Activated CD4-positive, CD25-positive, alpha-beta regulatory T cell (primary cell): ENCODE measurements at places on chromosomes 3 and 15.

DNA sequence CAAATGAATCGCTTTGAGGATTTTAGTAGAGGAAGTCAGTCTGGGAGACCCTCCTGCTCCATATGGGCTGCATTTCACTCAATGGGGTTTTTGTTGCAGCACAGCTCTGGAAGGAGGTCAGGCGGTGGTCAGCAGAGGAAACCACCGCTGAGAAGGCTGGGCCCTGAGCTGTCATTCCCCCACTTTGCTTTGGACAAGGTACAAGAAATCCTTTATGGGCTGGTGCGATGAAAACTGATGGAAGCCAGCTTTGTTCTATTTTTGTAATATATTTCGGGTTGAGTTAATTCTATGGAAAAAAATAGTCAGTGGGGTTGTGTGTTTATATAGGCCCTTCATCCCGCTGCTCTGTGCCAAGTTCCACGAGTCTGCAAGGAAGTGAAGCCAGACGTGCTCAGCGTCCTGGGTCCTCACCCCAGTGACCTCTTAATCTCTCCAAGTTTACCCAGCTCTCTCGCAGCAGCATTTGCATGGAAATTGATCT, 157.1 kb upstream of the TMC3 start:
- no peak for DNase-seq

DNA sequence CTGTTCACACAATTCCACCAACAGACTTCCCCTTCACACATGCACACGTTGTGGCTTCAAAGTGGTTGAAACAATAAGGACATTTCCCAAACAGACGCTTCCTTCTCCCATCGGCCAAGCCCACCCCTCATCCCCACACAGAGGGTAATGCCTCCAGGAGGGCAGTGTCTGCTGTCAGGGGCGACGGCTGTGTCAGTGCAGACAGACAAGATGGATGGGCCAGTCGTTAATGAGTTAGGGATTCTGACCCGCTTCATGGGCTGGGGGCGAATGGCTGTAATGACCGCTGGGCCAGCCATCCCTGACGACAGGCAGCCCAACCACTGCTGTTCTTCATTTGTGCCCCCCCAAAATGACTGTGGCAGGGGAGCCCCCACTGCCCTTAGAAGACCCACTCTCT, 20.2 kb upstream of the SKIC8 start:
- no peak for DNase-seq

- no peak for DNase-seq
Measured at GRCh38 chr3:102529452-102529851, 94.6 kb downstream of the ZPLD1 start.

DNA sequence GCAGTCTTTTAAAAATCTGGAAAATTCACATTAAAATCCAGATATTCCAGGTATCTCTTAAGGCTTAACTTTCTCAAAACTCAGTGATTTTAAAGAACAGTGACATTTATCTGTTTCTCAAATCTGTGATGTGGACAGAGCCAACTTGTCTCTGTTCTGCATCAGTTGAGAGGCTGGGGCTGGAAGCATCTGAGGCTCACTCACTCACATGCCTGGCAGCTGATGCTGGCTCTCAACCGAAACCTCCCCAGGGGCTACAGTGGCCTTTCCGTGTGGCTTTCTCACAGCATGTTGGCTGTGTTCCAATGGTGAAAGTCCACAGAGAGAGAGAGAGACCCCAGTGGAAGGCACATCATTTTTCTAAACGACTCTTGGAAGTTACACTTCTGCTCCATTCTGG, 53.5 kb downstream of the CEMIP start:
- DNase-seq: no peak

- DNase-seq: peak; percentile 39
Measured at GRCh38 chr15:63502843-63503738, 1.3 kb upstream of the USP3 start.

DNA sequence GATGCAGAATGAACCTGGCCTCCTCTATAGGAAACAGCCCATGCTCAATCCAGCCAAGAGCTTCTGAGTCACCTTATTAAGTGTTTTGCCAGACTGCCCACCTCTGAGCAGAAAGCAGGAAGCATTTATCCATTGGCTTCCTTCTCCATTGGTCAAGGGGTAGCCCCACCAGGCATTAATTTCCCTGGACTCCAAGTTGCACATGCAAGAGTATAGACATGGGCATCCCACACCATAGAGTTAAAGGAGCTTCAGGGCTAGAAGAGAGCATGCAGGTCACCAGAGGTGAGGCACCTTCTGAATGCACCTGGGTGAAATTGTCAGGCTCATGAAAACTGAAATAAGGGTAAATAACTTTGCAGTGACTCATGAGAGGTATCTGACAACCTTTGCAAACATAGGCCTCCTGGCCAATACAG, 230.8 kb upstream of the STAC start:
- DNase-seq: no peak

DNA sequence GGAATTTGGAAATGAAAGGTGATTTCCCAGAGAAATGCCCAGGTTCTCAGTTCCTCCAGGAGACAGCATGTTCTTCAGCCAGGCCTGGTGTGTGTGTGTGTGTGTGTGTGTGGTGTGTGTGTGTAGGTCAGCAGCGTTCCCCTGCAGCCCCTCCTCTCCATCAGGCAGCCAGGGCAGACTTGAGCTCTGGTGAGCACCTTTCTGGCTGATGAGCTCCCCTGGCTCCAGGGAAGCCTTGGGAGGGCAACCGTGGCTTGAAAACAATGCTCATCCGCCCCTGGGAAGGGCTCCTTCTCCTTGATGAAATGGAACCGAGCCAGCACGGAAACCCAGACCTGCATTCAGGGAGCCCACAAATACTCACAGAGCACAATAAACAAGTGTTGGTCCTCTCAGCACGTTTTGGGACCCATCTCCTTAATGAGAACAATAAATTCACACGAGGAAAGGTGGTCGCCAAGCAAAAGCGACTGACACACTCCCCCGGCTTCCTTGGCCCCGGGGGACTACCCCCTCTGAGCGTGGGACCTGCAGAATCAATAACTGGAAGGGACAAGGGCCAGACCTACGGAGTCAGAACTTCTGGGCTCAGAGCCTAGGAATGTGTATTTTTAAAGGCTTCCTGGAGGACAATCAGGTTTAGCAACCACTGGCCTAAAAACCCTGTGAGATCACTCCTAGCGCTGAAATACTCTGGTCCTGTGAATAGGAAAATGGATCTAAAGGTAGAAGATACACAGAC, 38.6 kb upstream of the HES1 start:
- DNase-seq: no peak

- DNase-seq: no peak
Measured at GRCh38 chr15:57380854-57381253, 4.5 kb downstream of the CGNL1 start.

DNA sequence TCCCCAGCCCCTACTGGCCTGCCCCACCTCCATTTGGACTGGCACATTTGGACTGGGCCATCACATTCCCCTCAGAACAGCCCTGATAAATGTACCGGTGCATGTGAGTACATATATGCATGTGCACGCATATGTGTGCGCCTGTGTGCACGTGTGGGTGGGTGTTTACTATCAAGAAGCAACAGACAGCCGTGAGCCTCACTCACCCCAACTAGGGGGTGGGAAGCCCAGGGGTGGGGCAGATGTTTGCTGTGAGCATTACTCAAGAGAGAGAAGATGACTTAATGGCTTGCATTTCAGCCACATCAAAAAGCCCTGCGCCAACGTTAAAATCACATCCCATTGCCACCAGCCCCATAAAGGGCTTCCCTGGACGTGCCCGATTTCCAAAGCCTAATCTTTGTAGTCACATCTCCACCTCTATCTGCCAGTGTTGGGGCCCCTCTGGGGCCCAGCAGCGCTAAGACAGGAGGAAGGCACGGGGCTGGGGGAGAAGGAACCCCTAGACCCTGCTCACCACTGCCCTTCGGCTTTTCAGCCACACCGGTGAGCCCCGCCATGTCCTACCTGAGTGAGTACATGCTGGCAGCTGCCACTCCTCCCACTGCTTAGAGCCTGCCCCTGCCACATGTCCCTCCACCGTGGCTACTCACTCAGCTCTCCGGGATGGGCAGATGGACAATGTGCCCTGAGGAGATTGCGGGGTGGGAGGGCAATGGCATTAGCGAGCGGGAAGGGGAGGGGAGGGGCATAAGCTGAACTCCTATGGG, 10.9 kb downstream of the ITIH3 start:
- DNase-seq: no peak

DNA sequence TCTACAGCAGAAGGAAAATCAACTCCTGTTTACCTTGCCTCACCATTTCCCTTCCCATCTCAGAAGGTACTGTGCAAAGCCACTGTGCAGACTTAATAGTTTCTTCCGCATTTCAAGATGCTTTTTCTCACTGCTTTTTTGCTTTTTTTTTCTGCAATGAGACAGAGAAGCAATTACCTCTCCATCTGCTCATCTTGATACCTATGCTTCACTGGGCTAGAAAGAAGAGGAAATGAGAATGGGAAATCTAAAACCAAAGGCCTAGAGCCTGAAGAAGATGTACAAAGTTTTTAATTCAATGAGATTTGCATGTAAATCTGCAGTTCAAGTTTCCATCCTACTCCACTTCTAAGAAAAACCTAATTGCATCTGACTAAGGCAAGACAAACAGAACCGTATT, 238.1 kb upstream of the SETMAR start:
- DNase-seq: no peak

DNA sequence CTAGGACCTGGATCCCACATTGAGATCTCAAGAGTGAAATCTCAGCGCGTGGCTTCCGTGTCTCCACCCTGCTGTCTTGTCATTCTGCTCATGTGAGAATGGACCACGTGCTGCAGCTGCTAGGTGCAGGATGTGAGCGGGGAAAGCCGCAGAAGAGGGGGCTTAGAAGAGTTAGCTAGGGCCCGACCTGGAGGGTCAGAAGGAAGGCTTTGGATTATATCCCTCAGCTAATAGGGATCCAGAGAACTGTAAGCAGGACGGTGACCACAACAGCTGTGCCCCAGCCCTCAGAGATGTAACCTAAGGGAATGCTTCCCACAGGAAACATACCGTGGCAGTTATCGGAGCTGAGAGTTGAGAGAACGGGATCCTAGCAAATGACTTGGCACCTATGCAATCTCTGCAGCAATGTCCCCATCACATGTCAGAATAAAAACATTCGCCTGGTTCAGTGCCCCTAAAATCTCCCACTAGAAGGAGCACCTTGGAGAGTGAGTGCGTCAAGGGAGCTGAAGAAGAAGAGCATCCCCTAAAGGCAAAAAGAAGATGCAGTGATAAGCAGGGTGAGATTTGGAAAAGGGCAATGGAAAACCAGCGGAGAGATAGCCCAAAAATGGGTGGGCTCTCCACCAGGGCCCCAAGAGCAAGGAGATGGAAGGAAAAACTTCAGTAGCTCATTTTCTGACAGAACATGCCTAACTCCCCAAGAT, 76.9 kb upstream of the ST8SIA2 start:
- DNase-seq: no peak

DNA sequence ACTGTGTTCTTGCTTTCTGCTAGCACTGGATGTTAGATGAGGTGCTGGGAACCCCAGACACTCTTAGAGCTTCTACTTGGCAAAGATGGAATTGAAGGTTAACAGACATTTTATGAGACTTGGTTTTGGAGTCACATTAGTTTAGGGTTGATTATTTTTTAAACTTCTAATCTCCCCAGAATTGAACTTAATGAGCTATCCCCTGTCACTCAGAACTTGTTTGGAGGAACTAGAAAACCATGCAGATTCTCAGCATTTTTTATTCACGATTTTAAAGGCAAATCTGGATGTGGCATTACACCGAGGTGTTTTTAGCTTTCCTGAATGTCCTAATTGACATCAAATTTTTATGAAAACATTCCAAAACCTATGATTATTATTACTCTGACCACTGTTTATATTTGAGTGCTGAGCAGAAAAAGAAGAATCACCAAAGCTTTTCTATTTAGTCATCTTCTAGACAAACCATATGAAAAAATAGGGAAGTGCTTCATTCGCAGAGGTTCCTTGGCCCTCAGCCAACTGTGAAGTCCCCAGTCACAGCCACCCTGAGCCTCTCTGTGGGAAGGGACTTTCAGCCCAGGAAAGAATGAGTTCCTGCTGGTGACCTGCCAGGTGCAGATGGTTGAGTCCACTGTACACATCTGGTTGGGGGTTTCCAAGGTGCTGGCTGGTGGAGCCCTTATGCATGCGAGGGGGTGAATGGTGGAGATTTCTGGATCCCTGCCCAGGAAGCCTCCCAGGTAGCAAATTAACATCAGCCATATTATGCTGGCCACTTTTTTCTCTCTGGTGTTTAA, 196.0 kb upstream of the TOPAZ1 start:
- DNase-seq: no peak

- DNase-seq: no peak
Measured at GRCh38 chr15:82176542-82176941, 86.0 kb downstream of the EFL1 start.

DNA sequence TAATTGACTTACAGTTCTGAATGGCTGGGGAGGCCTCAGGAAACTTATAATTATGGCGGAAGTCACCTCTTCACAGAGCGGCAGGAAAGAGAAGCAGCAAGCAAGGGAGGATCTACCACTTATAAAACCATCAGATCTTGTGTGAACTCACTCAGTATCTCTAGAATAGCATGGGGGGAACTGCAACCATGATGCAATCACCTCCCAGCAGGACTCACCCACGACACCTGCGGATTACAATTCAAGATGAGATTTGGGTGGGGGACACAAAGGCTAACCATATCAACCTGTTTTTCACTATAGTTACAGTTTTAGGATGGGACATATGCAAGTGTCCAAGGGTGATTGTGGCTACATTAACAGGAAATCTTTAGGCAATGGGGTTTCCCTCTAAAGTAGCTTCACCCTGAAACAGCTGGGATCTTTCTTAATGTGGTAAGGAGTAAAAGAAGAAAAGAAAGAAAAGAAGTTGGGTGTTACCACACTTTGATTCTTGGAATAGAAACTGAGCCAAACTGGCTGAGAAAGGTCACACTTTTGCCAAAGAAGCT, 453.8 kb downstream of the OTOL1 start:
- DNase-seq: no peak

- no peak for DNase-seq
Measured at GRCh38 chr3:185341616-185342458, 21.1 kb upstream of the MAP3K13 start.

DNA sequence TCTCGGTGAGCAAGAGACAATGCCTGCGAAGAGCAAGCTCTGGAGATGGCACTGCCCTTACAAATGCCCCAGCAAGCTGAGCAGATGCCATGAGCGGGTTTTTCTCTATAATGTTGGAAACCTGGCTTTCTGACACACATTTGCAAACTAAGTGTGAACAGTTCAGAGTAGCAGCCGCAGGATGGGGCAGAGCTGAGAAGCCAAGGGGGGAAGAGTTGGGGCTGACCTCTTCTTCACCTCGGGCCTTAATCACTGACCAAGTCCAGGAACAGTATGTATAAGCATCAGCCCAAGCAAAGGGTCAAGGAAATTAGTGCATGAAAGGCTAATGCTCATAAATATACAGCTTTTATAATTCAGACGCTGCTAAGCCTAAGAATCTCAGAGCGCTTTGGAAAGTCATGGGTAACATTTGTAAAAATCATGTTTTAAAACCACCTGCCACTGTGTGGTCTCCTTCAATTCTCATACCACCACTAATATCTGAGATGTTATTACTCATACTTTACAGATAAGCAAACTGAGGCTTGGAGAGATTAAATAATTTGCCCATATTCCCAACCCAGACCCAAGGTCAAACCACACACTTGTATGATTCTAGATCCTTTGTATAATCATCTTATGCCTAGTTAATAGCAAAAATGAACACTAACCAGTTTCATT, 603.4 kb downstream of the FOXP1 start:
- no peak for DNase-seq

GRCh38 chr3:135034891-135035440, 239.9 kb downstream of the EPHB1 start:
- no peak for DNase-seq

- DNase-seq: no peak
Measured at GRCh38 chr3:130820976-130821375, 72.9 kb upstream of the ATP2C1 start.
